Substantia nigra (tissue), 51 donors: ENCODE measurements at places on chromosomes 6 and 20.
A peak's percentile ranks its signal among the peaks of the same experiment; 100 is the strongest.

DNA sequence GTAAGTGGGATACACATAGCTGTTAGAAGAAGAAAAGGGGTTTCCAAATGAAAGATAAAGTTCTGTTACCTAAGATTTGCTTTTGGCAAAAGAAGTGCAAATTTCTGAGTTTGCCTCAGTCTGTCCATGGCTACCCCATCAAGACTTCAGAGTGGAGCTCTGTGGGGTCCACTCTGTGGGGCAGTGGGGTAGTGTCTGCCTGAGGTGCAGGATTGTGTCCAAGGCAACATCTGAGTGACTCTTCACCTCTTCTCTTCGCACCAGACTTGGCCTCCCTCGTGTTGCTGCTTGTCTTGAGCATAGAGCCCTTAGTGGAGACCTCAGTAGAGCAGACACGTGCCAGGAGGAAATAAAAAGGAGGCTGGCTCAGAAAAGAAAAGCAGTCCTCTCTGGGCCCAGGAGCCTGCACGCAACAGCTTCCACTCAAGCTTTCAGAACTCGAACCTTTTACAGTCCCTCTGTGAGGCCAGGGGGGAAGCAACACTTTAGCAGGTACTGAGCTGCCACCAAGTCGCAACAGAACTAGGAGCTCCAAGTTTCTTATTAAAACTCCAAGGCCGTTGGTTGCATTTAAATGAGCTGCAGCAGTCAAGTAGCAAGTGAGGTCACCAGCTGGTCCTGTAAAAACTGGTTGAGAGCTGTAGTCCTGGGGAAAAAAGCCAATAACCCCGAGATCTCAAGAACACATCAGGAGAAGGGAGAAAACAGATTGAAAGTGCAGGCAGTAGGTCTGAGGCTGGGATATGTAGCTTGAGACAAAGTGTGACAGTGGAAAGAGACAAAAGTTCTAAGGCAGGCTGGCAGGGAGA lies 413.5 kb downstream of the CDC5L start:
- DNase-seq, result no peak

DNA sequence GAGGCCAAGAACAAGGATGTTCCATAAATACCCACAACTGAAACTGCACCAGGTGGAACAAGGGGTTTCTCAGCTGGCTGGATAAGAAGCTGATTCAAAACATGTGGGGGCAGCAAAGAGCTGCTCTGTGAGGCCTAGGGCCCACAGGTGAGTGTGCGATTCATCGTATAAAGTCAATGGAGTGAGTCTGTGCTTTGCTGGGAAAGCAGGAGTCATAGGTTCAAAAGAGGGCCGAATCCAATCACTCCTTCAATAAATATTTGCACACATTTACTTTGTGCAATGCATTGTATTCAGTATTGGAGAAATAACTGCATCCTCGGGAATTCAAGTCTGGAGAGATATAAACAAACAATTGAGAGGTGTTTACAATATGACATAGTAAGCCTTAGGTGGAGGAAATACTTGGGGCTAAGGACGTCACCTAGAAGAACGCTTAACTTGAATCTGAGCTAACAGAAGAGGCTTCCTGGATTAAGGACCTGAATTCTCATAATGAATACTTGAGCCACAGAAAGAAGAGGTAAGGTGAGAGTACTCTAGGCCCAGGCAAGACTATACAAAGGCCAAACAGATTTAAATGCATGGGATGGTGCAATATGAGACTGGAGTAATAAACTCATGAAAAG lies 83.7 kb upstream of the TMEM30A start:
- no peak for DNase-seq

DNA sequence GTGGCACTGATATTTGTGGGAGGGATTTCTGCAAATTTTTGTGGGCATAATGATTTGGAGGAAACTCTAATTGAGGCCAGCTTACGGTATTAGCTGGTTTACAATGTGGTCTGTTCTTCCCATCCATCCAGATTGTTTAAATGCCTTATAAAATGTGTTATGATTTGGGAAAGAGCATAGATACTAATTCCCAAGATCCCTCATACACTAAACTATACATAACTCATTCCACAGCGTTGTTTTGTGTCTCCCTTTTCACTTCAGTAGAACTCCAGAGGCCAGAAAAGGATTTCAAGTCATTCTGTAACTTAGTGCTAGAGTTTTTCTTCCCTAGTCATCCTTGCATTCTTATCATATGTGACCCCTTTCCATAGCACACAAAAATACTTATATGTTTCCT lies 292.6 kb upstream of the NT5E start:
- no peak for DNase-seq

- DNase-seq, result peak; percentile 18
Observed at GRCh38 chr20:62020935-62021701, 44.6 kb downstream of the TAF4 start.

DNA sequence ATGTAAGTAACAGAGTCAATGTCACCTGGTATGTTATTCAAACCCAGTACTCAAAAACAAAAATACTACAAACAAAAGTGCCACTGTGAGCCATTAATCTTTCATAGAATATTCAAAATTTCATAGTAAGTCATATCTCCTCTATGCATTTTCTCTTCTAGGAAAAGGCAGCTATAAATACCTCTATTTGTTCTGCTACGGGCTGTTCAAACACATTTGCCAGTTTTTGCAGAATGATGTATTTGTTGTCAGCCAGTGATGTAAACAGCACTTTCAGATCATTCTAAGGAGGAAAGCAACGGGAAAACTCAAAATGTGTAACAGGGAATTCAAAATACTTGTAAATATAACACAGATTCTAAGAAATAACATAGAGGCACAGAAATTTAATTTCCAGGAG lies 388.2 kb downstream of the SYNE1 start:
- no peak for DNase-seq
